ENCODE measurements at places on chromosomes 16 and 17.

DNA sequence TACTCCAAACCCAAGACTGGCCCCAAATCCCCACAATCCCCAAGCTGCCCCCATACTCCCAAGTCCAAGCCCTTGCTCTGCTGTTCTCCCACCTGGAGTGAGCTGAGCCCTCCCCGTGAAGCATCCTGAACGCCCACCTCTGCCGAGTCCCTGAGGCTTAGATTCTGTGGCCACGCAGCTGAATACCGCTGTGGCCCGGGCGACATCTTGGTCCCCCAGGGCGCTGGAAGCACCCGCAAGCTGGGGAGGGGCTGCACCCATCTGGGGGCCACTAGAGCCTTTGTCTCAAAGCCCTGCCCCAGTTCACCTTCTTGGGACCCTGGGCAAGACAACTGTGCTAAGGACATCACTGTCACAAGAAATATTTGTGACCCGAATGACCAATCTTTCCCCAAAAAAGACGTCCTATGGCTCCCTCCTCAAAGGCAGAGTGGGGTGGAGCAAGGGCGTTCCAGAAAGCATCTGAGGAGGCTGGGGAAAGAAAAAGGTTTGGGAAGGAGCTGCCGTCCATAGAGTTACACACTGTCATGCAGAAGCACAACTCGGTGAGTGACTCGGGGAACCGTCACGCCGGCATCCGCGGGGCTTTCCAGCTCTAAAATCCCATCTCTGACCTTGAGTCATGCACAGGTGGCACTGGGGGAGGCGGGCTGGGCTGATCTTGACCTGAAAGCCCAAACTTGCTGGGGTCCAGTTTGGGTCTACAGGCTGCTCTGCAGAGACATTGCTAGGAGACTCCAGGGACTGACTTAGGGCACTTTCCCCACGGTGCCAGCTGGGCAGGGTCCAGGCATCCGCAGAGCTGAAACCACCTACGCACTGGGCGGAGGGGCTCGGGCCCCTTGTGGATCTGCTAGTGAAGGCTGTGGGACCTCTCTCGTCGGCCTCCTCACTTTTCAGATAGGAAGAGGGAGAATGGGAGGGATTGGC lies 6.6 kb downstream of the PTX4 start:
- no peak for DNase-seq

DNA sequence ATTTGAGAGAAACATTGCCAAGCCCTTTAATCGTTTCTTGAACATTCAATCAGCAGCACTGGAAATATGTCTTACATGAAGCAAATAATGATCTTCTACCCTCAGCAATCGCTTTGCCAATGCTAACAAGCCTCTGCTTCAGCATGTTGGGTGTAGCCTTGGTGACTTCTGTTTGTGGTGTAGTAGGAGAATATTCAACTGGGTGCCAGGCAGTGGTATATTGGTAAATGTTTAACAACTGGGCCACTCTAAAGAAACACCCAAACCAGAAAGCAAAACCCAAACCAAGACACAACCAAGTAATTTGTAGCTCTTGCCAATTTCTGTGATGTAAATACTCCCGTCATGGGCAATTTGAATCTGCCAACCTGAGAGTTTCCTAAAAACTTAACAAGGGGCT lies 9.7 kb downstream of the CDH13 start:
- DNase-seq, result no peak

DNA sequence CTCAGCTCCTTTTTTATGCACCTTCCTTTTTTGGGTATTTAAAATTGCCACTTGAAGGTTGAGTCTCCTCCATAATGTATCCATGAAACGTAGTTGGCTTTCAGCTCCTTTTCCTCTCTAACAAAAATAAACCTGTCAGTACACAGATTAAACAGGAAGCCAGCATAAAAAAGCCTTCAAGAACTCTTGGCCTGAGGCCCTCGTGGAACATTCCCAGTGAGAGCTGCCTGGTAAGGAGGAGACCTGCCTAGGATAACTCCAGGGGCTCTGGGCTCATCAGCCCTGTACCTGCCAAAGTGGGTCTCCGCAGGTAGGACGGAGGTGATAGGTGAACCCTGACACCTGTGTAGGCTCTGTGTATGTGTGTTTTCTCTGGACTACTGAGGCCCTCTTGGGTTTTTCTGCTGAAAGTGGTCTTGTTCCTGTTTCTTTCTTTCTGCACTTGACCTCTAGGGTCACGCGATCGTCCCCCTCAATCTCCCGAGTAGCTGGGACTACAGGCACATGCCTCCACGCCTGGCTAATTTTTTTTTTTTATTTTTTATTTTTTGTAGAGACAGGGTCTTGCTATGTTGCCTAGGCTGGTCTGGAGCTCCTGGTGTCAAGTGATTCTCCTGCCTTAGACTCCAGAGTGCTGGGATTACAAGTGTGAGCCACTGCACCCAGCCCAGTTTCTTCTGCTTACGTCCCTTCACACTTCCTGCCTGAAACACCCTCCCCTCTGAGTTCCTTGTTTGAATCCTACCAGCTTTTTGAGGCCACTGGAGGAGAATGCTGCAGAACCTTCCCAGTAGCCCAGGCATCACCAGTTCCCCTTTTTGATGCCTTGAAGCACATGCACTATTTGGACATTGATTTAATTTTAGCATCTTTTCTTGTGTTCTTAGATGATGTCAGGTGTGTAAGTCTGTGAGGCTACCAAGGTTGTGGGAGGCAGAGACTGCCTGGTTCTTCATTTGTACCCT lies 9.8 kb downstream of the PGS1 start:
- DNase-seq, result no peak

- DNase-seq, result no peak
These were observed 7.1 kb downstream of the NKIRAS2 start for GRCh38 chr17:42026857-42027589.
